Cortex of kidney (tissue), 1 donor: ENCODE measurements at places on chromosomes 2 and 18.

DNA sequence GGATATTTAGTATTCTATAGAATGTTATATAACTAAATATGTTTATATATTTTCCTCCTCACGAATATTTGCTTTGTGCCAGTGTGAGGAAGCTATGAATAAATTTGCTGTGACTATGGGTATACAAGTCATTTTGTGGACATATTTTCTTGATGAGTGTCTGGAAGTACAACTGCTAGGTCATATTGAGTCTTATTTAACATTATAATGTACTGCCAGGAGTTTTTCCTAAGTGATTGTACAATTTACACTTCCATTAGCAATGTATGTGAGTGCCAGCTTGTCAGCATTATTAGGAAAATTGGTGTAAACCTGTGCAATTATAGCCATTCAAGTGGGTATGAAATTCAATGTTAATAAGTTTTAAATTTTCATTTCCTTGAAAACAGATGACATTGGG lies 1328.9 kb upstream of the TMEFF2 start:
- DNase-seq = no peak

- no peak for DNase-seq
Observed at GRCh38 chr18:61388010-61388409, 54.8 kb downstream of the CDH20 start.

DNA sequence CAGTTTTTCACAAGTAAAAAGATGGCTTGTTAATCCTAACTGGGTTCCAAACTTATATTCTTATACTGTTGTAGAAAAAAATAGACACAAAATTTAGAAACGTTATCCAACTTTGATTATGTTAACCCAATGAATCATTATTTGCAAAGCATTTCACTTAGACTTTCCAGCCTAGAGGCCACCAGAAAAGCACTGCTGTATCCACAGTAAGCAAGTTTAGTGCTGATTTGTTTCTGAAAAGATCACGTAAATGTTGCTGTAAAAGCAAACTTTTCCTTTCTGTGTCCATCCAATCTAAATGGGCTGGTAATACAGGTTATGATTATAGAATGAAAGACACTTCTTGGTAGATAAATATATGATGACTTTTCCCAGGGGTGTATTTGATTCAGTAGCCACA lies 17.6 kb upstream of the BZW1 start:
- no peak for DNase-seq

- no peak for DNase-seq
Observed at GRCh38 chr2:46956981-46957531, 41.5 kb upstream of the MCFD2 start.

- DNase-seq = no peak
Observed at GRCh38 chr2:237875256-237876060, 16.0 kb downstream of the RAMP1 start.

- DNase-seq = no peak
Observed at GRCh38 chr2:229162015-229162414, 109.1 kb downstream of the PID1 start.

- no peak for DNase-seq
Observed at GRCh38 chr2:19176977-19177376, 181.4 kb downstream of the OSR1 start.

DNA sequence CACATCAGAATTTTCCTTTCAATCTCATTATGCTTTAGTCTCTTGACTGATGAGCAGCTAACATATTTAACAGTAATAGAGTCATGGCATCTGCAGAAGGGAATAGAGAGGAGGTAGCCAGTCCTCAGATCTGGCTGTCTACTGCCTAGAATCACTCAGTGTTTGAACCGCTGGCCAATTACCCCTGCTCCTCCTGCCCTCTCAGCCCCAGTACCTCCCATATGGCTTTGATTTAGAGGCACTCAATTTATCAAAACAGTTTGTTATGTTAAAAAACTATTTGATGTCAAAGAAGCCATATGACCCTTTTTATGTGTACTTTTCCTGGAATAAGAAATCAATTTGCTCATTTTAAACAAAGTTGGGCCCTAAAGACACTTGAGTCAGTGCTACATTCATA lies 355.2 kb downstream of the CMPK2 start:
- DNase-seq = no peak

- no peak for DNase-seq
Observed at GRCh38 chr2:181810823-181811695, 80.5 kb upstream of the ITPRID2 start.

DNA sequence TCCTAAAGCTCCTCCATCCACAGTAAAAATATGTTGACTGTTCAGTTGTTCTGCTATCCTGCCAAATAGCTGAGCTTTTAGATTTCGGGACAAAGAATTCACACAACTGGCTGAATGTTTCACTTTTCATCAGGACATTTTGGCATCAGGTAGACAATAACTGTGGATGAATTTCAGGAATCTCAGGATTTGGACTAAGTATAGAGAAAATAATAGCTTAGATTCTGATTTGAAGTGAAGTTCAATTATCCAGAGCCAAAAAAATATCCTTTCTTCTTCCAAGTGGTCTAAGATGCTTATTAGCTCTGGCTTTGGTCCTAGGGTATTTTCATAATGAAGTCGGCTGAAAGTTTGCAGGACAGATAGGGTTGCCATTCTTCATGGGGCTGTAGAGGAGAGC lies 16.1 kb downstream of the KCNE4 start:
- no peak for DNase-seq

DNA sequence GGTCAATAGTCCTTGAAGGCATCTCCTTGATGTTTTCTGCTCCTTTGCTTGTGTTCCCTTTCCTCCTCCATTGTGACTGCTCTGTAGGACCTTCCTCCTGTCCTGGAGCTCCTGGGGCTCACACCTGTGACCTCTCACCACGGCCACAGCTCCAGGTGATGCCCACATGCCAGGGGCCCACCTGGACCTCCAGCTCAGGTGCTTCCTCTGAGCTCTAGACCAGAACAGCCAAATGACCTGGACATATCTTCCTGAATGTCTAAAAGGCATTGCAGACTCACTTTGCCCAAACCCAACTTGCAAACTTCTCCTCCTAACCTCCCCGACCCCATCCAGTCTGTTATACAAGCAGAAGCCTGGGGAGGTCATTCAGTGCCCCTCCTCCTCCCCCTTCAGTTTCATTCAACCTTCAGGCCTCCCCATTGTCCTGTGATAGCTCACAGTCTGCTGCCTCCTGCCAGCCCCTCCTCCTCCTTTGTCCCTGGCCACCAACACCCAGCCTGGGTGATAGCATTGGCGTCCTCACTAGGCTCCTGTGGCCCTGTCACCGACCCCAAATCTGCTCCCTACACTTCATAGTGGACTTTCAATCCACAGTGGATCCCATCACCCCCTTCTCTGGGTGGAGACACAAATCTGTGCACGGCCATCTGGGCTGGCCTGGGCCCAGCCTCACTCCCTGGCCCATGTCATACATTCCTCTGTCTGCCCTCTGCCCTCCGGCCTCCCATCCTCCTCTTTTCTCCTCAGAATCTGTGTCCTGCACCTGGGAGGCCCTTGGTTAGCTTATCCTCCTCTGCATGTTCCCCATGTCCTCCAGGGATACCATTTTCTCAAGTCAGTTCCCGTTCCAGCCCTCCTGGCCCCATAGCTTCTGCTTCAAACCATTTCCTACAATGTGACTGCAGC lies 310.4 kb upstream of the HDAC4 start:
- no peak for DNase-seq

DNA sequence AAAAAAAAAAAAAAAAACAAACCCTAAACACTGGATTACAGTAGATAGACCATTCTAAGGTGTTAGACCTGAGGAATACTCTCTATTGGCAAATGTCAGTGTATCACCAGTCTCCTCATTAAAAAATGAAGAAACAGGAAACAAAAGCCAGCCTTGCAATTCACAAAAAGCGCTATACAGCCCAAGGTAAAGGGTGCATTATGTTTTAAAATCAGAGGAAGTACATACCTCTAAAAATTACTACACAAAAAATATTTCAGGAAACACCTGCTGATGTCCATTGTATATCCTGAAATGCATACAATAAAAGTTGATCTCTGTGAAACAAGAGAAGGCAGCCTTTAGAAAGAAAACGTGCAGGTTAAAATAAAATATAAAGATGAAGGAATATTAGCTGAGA lies 54.9 kb upstream of the TSPYL6 start:
- no peak for DNase-seq

DNA sequence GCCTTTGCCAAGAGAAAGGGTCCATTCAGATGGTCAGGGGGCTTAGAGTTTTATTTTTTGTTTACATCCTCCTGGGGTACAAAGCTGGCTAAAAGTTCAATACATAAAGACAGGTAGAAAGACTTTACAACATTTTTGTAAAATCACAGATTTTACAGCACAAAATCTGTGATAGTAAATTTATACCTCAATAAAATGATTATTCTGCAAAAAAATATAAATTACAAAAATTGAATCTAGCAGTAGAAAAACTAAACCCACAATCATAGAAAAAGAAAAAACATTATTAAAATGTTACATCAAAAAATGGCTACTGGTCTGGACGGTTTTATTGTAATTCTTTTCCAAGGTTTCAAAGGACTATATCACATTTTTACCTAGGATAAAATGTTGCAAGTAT lies 674.2 kb upstream of the CHAC2 start:
- no peak for DNase-seq

GRCh38 chr2:8090748-8091700 lies 590.8 kb upstream of the ID2 start:
- DNase-seq = no peak

DNA sequence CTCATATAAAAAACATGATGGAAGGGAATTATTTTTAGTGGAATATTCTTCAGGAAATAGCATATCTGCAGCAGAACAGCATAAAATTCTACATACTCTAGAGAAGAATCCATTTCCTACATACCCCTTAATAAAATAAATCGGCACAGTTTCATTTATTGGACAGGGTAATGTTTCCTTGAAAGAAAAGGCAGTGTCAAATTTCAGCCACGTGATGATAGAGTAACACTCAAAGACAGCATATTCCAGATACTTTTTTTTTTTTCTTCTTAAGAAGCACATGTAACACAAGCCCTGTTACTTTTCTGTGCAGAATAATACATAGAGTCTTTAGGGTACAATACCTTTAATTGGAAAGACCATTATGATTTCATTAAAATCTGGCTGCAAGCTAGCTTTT lies 204.4 kb downstream of the SRBD1 start:
- no peak for DNase-seq

- DNase-seq = no peak
Observed at GRCh38 chr2:115364093-115364492, 921.7 kb downstream of the DPP10 start.

DNA sequence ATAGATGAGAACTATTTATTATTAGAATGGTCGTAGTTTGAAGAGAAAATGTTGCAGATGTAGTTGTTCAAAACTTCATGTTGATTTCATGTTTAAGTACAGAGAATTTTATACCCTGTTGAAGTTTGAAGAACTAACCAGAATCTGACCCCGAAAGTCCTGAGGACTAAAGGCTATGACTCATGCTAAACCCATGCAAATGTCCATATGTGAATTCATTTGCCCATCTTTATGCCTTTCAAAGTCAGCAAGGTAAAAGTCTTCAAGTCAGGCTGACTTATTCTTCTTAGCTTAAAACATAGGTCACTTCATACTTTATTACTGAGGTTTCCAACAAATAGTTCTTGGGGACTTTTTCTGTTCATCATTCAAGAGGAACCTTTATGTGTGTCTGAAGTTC lies 185.5 kb downstream of the CCDC85A start:
- DNase-seq = no peak

- DNase-seq = no peak
Observed at GRCh38 chr2:99857867-99858444, 284.4 kb downstream of the AFF3 start.

DNA sequence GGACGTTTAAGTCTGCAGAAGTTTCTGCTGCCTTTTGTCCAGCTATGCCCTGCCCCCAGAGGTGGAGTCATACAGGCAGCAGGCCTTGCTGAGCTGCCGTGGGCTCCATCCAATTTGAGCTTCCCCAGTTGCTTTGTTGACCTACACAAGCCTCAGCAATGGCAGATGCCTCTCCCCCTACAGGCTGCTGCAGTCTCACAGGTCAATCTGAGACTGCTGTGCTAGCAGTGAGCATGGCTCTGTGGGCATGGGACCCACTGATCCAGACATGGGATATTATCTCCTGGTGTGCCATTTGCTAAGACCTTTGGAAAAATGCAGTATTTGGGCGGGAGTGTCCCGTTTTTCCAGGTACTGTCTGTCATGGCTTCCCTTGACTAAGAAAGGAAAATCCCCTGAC lies 726.0 kb downstream of the ERBB4 start:
- no peak for DNase-seq

DNA sequence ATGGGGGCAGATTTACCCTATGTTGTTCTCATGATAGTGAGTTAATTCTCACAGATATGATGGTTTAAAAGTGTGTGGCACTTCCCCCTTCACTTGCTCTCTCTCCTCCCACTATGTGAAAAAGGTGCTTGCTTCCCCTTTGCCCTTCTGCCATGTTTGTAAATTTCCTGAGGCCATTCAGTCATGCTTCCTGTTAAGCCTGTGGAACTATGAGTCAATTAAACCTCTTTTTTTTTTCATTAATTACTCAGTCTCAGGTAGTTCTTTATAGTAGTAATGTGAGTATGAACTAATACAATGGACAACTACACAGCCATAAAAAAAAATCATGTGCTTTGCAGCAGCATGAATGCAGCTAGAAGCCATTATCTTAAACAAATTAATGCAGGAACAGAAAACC lies 118.5 kb downstream of the CALCRL start:
- DNase-seq = no peak

GRCh38 chr2:71669628-71670429 lies 216.5 kb downstream of the DYSF start:
- DNase-seq = no peak

DNA sequence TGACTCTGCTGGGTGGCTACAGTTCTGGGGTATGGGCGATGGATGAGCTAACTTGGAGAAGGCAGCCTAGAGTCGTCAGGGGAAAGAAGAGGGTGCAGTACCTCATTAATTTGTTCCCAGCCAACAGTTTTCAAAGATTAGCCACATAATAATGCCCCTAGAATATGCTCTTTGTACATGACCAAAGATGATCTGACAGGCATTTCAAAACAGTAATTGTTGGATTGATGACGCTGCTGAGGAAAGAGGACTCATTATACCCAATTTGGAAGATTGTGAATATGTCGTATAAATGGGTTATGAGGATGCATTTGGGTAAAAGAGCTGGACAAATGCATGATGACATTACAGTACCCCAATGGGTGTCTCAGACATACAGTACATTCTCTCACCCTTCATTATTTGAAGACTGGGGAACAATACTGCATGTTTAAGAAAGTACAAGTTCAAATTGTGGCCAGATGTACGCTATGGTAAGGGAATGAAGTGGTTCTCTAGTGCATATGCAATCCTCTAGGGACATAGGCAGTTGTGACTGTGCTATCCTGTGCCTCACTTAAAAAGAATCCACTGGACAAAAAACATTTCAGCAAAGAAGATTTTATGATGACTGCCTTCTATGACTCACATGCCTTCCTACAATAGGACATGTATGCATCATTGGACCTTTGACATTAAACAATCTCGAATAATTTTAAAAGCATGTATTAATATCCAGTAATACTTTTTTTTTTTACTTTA lies 233.2 kb downstream of the CNTNAP5 start:
- DNase-seq = no peak

GRCh38 chr2:29249666-29250253 lies 134.5 kb downstream of the CLIP4 start:
- no peak for DNase-seq
